ENCODE measurements at places on chromosomes 6 and 20. TPM values are rescaled to one million over a fixed set of nuclear protein-coding genes. Genes with fewer than 3 reads are reported as not detected.

The TNFRSF6B gene
- total RNA-seq, result 147 TPM

The TMEM217 gene
- total RNA-seq, result 0.98 TPM

The ZNF165 gene
- total RNA-seq, result 11.2 TPM

The HLA-DRA gene
- total RNA-seq, result 4.7 TPM

The OGFRL1 gene
- total RNA-seq, result 10.3 TPM

The WFDC2 gene
- 1.1 TPM for total RNA-seq

DNA sequence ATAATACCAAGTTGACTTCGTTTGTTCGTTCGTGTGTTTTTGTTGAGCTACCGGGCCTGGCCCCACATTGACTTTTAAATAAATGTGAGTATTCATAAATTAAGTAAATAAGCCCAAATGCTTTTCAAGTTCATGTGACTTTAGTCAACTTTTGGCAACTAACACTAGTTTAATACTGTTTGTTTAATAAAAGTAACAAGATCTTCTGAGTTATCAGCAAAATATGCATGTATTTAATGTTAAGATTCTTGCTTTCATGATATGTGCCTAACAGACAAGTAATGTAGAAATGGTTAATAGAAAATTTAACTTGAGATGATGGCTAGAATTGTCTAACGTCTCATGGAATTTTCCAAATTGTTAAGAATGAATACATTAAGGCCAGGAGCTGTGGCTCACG, 38.7 kb upstream of the ECI2 start:
- no peak for DNase-seq

GRCh38 chr20:62197311-62197710, 14.5 kb downstream of the MTG2 start:
- DNase-seq, result no peak

- peak; percentile 32 for DNase-seq
These were observed 80.8 kb downstream of the RCAN2 start for GRCh38 chr6:46410334-46410953.

DNA sequence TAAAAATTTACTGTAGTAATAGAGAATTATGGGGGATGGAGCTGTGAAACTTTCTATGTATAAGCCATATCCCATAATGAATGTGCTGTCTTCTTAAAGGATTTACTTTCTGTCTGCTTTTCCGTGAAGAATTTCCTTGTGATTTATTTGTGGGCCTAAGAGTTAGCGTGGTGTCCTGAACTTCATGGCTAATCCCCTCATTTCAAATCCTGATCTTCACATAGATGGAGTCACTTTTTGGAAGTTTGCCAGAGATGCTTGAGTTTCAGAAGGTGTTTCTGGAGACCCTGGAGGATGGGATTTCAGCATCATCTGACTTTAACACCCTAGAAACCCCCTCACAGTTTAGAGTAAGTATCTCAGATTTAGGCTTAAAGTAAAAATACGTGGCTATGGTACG, 19.4 kb upstream of the CLDN20 start:
- DNase-seq, result no peak

- no peak for DNase-seq
These were observed 21.1 kb upstream of the CCM2L start for GRCh38 chr20:31989030-31989645.

Measured in HCT116 (cell line).